ENCODE measurements at places on chromosomes 7 and 10. TPM values are rescaled to one million over a fixed set of nuclear protein-coding genes. Genes with fewer than 3 reads are reported as not detected.

Gene NUDT13
- total RNA-seq: 2.1 TPM

Gene LIPK
- not detected for total RNA-seq

Gene ELOVL3
- total RNA-seq: 0.22 TPM

Gene UTF1
- total RNA-seq: not detected

Gene C7orf57
- total RNA-seq: 0.40 TPM

Gene GIMAP4
- 288 TPM for total RNA-seq

Gene ZNF107
- total RNA-seq: 28.9 TPM

Gene ZEB1
- 42.6 TPM for total RNA-seq

Gene LARP4B
- total RNA-seq: 99.8 TPM

Gene LRRTM3
- total RNA-seq: not detected

Gene SUN3
- not detected for total RNA-seq

Gene C7orf33
- total RNA-seq: not detected

Gene ZCWPW1
- 6.2 TPM for total RNA-seq

Gene LRGUK
- total RNA-seq: 0.17 TPM

Gene PARG
- total RNA-seq: 32.7 TPM

Gene RALA
- total RNA-seq: 32.4 TPM

Gene HOXA2
- total RNA-seq: not detected

Gene TMEM236
- 0.11 TPM for total RNA-seq

Gene C10orf95
- total RNA-seq: 0.28 TPM

Gene ELAPOR2
- total RNA-seq: 4.2 TPM

Gene NEUROD6
- not detected for total RNA-seq

Gene ACTR3C
- 6.4 TPM for total RNA-seq

Gene NPTX2
- total RNA-seq: not detected

Gene TBRG4
- 123 TPM for total RNA-seq

Gene WDR11
- total RNA-seq: 48.3 TPM

Gene TMEM196
- not detected for total RNA-seq

Gene KIAA1217
- 0.06 TPM for total RNA-seq

Gene DNAH11
- 0.25 TPM for total RNA-seq

Gene ASB15
- total RNA-seq: not detected

Gene UCMA
- total RNA-seq: not detected

Gene LIPM
- total RNA-seq: not detected

Gene ZSWIM8
- total RNA-seq: 93.4 TPM

Gene ANXA8L1
- 0.17 TPM for total RNA-seq

Gene EIF3A
- total RNA-seq: 105 TPM

Gene CD36
- 6.8 TPM for total RNA-seq

Gene ASAH2
- total RNA-seq: 3.5 TPM

Gene TMEM273
- total RNA-seq: 12.3 TPM

Gene FEZF1
- not detected for total RNA-seq
